ENCODE measurements at places on chromosomes 7 and 10.
A peak's percentile ranks its signal among the peaks of the same experiment; 100 is the strongest.

DNA sequence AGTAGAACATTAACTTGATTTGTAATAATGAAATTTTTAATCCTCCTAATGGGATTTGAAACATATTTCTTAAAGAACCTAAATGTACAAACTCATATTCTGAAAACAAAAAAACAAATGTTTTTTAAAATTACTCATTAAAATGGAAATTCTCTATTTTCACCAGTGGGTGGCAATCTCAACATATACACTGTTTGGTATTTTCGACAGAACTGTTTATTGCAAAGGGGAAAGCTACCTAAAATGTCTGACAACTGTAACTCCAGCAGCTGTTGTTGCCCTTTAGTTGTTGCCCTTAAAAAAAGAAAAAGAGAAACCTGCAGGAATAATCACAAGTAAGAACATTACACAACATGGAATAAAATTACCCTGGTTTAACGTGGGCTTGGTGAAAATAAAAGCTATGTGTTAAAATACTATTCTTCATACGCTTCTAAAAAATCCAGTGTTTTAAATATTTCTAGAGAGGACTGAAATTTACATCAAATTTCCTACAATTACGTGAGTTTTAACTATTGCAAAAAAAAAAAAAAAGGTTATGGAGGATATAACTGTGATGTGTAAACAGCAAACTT, 54.5 kb downstream of the COL1A2 start:
- peak; percentile 62 for DNase-seq

- peak; percentile 7 for DNase-seq
Observed at GRCh38 chr7:155860840-155861479, 48.7 kb upstream of the SHH start.

DNA sequence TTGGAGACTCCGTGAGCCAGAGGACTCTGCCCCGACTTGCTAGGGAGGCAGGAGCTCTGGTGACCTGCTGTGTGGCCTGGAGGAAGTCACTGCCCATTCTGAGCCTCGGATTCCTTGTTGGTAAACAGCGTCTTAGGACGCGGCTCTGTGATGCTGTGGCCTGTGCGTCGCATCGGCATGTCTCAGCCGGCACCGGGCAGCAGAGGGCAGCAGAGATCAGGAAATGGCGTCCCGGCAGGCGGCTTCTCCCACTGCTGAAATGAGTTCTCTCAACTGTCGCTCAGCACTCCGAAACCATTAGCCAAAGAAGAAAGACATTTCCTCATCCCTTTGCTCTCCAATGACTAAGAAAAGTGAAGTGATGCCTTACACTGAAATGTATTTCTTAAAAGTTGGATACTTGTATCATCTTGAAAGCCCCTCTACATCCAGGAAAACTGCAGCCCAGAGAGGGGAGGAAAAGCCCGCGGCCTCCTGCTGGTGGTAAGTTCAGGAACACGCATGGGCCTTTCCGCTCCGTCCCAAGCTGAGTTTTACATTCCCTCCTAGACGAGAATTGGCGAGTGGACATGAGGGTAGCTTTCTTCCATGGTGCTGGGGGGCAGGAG, 91.7 kb downstream of the WDR11 start:
- DNase-seq = peak; percentile 72

DNA sequence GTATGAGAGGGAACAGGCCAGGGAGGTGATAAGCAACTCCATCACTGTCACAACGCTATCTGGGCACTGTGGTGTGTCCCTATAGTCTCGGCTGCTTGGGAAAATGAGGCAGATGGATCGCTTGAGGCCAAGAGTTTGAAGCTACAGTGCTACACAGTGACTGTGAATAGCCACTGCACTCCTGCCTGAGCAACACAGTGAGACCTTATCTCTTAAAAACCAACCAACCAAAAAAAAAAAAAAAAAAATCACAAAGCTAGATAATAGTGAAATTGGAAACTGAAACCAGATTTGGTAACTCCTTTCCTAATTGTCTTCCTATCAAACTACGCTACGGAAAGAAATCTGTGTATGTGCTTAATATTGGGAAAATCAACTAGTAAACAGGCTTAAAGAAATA, 14.1 kb downstream of the MICU1 start:
- no peak for DNase-seq

DNA sequence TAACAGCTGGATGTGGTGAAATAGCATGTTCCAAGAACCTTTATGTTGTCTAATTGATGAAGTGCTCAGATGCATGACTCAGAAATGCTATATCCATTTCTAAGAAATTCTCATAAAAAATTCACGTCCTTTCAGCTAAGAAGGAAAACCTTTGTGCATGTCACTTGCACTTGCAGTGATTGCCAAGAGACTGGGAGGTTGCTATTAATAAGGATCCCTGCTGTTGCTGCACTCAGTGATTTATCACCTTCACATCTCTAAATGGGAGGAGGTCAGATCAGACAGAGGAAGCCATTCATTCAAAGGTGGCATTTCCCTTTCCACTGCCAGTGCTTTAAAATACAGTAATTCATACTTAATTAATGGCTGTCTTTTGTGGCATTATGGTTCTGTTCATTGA, 89.5 kb downstream of the THSD7A start:
- DNase-seq = no peak

Data from fibroblast of skin of scalp (primary cell).